ENCODE measurements at places on chromosomes 2 and 18.
A peak's percentile ranks its signal among the peaks of the same experiment; 100 is the strongest.

GRCh38 chr18:72843743-72844142 is 24.0 kb downstream of the NETO1 start:
- no peak for DNase-seq

DNA sequence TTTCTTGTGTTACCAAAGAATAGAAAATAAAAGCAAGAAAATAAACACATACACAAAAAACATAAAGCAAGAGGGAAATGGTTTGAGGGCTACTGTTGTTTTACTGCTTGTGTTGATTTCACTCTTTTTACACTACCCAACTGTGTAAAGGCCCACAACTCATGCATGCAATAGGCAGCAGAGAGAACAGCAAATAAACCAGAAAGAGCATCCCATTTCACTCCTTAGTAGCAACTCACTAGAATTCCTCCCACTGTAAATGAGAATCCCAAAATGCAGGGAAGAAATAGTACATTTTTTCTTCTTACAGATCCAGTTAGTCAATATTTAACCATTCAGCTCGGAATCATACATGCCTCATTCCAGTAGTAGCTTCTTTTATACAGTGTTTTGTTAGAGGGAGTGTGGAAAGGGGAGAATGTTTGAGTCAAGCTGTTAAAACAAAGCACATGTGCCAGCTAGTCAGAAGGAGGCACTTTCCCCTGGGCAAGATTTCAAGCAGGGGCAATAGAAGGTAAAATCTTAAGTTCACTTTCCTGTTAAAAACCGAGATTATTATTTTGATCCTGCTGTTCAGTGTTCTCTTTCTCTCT is 147.2 kb upstream of the FAM98A start:
- no peak for DNase-seq

DNA sequence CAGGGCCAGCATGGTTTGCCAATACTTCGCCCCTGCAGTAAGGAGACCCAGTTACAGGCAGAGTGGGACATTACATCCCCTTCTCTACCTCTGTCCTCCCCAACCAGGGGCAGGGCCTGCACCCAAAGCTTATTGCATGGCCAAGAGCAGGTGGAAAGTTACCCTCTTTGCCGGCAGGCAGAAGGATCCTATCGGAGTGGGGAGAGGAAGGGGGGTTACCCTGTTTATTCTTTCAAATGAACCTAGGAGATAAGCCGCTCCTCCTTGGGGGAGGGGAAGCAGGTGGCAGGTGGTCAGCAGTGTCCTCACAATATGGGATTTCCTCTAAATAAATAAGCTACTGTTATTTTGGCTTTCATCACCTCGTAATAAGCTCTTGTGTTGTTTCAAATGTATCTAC is 53.9 kb downstream of the SPATS2L start:
- DNase-seq = peak; percentile 68

GRCh38 chr2:36404754-36405153 is 49.2 kb downstream of the CRIM1 start:
- DNase-seq = no peak

DNA sequence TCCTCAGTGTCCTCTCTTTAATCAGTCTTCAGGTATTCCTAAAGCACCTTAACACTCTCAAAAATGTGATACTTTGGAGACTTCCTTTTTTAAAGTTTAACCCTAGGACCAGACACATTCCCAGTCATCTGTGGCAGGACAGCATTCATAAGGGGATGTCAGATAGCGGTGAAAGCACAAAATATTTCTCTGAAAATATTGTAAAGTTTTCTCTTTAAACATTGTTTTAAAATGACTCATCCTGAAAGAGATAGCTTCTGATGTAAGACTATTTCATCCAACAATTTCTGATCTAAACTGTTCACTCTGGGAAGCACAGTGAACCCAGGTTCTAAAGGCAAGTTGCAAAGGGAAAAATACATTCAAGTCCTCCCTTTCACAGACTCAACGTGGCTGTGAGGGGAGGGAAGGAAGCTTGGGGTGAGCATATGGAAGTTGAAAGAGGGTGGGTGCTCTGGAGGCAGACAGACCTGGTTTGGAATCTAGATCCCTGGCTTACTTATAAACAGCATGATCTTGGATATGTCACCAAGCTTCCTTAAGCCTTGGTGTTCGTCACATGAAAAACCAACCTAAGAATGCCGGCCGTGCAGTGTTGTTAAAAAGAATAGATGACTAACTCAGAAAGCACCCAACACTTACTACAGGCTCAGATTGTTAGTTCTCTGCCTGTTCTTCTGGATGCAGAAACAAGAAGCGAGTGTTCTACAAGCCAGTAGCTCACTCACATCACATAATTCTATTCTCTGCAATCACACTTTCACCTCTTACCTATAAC is 12.1 kb downstream of the GALNT14 start:
- DNase-seq = no peak

DNA sequence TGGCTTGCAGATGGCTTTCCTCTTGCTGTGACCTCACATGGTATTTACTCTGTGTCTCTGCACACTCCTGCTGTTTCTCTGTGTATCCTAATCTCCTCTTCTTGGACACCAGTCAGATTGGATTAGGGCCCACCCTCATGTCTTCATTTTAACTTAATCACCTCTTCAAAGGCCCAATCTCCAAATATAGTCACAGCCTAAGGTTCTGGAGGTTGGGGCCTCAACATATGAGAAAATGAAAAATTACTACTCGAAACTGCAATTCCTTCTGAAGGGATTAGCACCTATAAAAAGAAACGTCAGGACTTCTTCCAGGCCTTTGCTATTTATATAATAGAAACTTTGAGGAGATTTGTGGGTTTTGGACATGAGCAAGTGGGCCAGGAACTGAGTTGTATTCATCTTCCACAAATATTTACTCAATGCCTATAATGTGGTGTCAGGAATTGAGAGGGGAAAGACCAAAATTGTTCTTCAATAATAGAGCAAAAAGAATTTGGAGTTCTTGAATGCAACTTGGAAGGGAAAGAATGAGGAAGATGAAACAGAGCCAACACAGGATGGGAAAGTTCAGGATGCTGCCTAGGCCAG is 270.0 kb upstream of the FN1 start:
- DNase-seq = no peak

DNA sequence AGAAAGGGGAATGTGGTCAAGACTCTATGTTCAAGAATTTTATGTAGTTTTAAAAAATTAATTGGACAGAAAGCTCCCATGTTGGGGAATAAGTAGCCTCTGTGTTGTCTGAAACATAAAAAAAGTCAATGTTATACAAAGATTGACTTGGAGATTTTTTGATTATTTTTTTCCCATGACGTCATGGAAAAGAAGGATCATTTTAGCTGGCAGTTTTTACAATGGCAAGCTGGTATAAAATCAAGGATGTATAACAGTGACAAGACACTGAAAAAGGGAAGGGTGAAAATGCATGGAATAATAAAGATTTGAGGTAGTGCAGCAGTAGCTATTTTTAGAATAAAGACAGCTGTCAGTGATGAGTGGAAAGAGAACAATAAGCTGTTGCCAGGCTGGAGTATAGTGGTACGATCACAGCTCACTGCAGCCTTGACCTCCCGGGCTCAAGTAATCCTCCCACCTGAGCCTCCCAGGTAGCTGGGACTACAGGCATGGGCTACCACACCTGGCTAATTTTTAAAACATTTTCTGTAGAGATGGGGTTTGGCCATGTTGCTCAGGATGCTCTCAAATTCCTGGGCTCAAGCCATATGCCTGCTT is 9.2 kb downstream of the SLC39A10 start:
- DNase-seq = no peak

DNA sequence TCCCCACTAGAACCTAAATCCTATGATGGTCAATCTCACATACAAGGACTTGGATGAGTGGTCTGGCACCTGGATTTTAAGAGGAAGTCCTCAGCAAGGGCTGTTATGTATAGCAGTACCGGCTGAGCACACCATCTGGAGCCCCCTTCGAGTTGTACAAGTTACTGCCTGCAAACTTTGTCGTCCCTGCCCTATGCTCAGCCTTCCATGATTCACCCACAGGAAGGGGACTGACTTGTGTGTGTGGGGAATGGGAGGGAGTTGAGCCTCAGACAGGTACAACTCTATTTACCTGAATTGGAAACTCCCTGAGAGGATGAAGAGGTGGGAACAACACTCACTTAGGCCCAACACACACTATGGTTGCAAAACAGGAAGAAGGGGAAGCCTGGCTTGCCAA is 186.6 kb downstream of the MYO5B start:
- no peak for DNase-seq

GRCh38 chr2:69251943-69252342 is 135.1 kb downstream of the GFPT1 start:
- DNase-seq = no peak

DNA sequence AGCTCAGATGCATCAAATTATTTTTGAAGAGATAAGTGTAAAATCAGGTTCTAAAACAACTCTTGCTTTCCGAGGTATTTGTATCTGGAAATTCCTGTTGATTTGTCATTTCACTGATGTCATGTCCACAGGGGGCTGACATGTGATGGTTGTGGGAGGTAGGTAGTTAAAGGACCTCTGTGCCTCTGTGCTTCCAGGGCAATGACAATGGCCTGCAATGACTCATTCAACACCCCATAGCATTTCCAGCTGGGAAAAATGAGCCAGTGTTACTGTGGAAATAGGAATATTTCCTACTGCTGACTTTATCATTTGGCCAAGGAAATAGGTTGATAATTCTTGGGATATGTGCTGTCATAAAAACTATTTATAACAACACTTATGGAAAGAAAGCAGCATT is 86.2 kb upstream of the CCDC195 start:
- no peak for DNase-seq

GRCh38 chr2:197867624-197868023 is 63.2 kb downstream of the PLCL1 start:
- DNase-seq = no peak

DNA sequence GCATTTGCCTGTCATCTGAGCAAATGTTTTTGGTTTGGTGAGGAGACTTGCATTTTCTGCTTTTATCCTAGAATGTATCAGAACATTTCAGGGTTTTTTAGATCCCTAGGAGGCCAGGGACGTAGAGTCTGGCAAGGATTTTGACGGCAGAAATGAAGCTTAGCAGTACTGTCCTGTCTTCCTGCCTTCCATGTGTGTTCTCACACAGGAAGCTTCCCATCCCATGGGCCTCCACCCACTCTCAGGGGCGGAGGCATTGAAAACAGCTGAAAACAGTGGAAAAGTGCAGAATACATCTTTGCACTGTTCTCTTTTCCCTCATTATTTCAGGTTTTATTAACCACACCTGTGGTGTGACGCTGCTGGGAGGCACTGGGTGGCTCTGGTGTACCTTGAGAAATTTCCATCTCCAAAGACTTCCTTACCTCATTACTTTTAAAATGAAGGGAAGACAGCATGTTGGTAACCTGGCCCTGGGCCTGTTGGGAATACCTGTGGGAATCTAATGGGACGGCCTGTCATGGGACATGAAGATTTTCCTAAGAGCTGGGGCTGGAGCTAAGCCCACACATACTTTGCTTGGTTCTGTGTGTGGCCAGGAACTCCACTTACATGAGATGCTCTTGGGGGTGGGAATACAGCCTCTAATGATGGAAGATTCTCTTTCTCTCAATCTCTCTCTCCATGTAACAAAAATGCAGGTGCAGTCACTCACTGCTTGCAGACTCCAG is 20.5 kb downstream of the PCARE start:
- DNase-seq = no peak

- DNase-seq = no peak
Measured at GRCh38 chr18:56831988-56832387, 180.8 kb downstream of the WDR7 start.

- DNase-seq = no peak
Measured at GRCh38 chr2:147297820-147298219, 547.0 kb upstream of the ACVR2A start.

DNA sequence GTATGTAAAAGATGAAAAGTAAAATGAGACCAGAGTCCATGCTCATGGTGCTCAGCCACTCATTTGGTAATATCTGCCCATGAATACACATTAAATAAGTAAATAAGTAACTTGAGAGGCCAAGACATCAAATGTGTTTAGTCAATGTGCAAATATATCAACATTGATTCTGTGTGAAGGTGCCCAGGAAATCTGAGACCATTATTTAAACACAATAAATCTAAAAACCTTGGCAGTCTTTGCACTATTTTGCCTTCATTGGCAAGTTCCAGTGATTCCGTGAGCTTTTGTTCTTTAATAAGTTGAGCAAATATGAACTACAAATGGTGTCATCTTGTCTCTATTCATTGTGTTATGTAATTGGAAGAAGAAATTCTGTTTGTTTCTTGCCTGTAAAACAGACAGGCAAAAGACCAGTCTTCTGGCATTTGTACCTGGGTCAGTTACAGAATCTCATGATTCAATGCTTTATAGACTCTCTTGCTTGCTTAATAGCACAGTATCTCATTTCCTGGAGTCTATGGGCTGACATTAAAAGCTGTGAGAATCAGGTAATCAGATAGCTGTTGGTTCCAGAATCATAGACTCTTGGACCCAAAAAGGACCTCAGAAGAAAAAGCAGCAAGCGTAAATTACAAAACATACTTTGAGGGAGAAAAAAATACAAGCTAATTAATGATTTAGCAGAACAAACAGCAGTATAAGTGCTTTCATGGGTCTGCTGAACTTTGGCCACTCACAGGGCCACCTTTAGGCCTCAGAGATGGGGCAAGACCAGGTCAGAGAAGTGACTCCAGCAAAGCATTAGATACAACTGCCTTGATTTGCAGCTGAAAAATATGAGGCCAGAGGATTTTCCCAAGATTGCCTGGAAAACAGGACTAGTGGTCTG is 20.0 kb upstream of the SERPINB3 start:
- DNase-seq = no peak

GRCh38 chr18:62407660-62408059 is 82.5 kb downstream of the TNFRSF11A start:
- DNase-seq = no peak

DNA sequence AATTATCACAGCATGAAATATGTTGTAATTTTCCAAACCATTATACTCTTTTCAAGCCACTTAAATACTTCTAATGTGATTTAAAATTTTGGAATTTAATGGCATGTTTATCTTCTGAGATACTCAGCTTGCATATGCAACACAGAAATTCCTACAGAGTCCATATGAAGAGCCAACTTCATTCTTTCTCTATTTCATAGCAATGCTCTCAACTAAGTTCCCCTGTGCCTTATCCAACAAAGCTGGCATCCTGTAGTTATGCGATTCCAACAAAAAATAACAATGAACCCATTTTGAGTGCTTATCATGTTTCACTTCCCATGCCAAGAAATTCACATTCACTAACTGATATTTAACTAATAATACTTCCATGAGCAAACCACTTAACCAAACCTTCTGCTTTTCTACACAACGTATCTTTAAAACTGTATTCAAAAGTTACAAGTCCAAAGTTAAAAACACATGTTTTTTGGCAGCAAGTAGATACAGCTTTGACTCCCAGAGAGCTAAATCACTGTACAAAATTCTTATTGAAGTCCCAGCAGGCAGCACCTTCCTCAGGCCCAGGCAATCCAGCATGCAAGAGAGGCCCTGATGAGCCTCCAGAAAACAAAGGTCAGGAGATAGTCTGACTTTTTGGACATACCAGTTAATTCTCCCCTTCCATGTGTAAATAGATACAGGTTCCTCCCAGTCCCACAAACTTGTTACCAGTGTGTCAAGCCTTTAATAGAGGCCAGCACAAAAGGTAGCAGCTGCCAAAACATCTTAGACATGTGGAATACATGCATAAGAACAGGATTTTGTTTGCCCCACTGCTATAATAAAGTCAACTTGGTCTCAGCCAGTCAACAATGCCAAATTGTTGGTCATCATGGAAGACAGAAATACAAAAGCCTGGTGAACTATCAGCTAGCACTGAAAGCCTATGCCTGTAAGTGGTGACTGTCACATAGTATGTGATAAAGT is 113.1 kb upstream of the WDR75 start:
- DNase-seq = no peak

GRCh38 chr18:23938043-23938756 is 76.4 kb upstream of the TTC39C start:
- no peak for DNase-seq

GRCh38 chr2:17857021-17857420 is 21.4 kb upstream of the KCNS3 start:
- DNase-seq = no peak

GRCh38 chr2:236872015-236872414 is 213.7 kb upstream of the COPS8 start:
- no peak for DNase-seq

All from SHP77 treated with DMSO at 0.1 percent for 48 hours (cell line).